ENCODE measurements at places on chromosomes 4 and X.

DNA sequence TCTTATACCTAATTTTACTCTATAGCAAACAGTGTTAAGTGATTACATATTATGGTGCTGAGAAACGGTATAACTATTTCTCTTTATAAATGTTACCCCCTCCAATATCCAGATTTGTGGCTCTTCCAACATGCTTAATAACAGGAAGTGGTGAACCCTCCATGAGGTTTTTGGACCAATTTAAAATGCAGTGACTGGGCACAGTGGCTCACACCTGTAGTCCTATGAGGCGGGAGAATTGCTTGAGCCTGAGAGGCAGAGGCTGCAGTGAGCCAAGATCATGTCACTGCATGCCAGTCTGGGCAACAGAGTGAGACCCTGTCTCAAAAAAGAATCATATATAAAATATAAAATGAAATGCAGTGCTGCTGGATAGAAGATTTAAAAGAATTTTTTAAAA, 137.3 kb downstream of the MGST2 start:
- DNase-seq, result no peak

DNA sequence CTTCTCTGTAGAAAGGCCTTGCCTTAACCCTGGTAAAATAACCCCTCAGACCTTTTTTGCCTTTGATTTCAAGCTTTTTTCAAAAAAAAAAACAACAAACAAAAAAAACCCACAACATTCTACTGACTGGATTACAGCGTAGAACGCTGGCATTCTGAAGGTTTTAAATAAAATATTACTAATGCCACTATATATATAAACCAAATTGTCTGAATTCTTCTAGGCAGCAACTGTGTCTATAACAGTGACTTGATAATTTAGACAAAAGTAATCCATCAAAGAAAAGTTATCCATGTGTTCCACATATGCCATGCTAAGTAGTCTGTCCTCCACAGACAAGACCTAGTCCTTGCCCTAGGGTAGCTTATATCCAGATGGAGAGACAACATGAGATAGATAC, 33.6 kb upstream of the CXCL8 start:
- DNase-seq, result no peak

DNA sequence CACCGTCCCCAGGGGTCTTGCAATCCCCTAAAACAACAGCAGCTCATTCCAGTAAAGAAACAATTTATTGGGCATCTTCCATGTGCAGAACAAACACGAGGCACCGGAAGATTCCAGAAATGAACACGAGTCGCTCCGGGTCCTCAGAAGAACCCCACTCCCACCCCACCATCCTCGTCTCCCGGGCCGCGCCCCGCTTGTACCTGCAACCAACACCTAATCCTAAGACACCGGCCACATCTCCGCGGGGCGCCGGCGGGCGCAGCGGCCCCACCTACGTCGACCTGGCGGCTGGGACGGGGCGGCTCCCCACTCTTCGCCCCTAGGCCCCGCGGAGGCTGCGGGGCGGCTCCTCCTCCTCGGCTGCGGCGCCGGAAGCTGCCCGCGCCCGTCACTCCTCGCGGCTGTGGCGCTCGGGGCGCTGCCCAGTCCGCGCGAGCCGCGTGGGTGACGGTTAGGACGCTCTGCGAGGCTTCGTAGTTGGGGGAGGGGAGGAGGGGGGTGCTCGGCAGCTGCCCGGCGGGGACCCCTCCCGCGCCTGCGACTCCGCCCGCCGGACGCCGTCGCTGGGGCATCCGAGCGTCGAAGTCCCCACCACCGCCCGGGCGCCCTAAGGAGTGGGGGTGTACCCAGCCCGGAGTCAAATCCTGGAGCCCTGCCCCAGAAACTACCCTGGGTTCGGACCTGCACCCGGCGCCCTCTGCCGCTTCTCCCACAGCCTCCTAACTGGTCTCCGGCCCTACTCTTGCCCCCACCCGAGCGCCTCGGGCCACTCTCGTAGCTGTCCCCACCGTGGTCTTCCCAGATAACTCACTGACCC, at the start of gene CCDC158:
TSS of gene CCDC158 (minus strand) at position 380 of the 820 bp plus-strand sequence. CDS start 17,934 bp downstream, outside the sequence.
- DNase-seq, result no peak

- DNase-seq, result no peak
Measured at GRCh38 chrX:68941385-68941952, 112.6 kb downstream of the EFNB1 start.

DNA sequence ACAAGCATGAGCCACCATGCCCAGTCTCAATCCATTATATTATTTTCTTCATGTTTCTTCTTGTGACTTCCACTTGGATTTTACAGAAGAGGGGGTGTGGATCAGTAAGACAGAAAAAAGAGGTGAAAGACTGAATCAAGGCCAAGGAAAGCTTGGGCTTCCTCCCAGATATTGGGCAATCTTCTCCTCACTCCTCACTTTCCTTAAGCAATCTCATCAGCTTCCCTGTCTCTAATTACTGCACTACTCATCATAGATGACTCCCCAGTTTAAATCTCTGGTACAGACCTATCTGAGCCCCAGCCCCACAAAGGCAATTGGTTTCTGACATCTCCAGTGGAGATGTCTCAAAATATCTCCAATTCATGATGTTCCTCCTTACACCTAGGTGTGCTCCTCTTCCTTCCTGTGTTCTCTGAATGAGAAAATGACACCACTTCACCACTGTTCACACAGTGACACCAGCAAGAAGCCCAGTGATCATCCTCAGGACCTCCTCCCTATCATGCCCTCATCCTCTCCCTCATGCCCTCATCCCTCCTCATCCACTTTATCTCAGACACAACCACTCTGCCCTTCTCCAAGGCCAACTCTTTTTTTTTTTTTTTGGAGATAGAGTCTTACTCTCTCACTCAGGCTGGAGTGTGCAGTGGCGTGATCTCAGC, 44.8 kb upstream of the HERC6 start:
- DNase-seq, result peak; percentile 5

- no peak for DNase-seq
Measured at GRCh38 chr4:153887217-153887616, 98.3 kb upstream of the SFRP2 start.

DNA sequence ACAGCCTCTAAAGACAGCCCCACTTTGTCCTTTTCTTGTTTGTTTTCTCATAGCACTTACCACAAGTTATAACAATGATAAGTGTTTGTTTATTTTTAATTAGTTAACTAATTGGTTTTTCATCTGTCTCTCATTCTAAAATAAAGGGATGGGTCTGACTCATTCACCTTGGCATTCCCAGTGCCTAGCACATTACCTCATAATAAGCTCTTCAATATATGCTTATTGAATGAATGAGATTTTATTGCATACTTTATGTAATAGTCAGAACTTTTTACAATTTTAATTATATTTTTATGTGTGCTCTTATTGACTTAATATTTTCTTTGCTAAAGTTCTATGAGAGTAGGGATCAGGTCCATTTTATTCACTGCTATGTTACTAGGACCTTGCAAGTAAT, 22.8 kb upstream of the PRKG2 start:
- DNase-seq, result no peak

GRCh38 chr4:185374573-185374972, 21.2 kb downstream of the LRP2BP start:
- no peak for DNase-seq

DNA sequence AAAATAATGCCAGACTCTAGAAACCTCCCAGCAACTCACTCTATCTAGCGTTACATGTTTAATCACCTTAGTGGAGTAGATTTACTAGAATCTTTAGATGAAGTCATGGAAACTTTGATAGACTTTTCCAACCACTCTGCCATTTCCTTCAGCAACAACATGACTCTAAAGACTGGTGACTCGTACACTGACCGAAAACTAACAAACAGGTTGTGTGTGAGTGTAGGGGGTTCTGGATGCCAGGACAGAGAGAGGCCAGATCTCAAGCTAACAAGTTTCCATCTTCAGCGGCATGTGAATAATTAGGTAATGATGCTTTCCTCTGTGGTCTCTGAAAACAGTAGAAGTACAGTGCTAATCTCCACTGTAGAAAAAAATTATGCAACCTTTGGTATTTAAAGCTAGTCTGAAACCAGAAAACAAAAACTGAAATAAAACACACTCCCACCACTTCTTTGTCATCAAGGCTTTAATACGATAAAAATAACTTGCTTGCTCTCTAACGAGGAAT, 286.4 kb downstream of the PRDM5 start:
- DNase-seq, result no peak

DNA sequence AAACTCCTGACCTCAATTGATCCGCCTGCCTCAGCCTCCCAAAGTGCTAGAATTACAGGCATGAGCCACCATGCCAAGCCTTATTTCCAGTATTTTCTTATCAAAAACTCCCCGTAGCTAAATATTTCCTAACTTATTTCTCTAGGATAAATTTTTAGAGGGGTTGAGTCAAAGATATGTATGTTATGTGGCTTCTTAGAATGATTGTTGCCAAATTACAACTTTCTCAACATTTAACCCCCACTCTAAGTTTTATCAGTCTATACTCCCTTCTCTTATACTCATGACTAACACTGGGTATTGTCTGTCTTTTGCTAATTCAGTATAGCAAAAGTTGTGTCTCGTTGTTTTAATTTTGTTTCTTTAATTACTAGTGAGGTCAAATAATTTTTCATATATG, 187.7 kb upstream of the LNX1 start:
- no peak for DNase-seq

DNA sequence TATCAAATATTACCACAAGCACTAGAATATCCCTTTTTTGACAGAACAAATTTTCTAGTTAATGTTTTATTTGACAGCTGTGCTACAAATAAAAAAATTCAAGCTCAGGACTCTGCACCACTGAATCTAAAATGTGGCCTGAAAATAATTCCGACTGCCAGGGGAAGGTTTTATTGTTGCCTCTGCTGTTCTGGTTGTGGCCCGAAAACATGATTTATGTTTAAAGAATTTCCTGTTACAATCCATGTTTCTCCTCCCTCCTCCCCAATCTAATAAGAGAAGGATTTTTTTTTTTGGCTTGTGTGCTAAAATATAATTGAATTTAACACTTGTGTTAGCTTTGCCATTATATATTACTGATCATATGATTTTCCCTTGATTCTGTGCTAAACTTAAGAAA, 227.8 kb downstream of the DCLK2 start:
- peak; percentile 45 for DNase-seq

- DNase-seq, result no peak
Measured at GRCh38 chr4:74884266-74884665, 48.6 kb upstream of the PARM1 start.
